ENCODE measurements at places on chromosomes 4 and X.

- no peaks in the 10 kb centered on the region for H3K27me3 ChIP-seq
- no peak overlapping the region for H3K27ac ChIP-seq
- no peak for DNase-seq
- H3K4me3 ChIP-seq, result no peak overlapping the region
- no peaks in the 10 kb centered on the region for H3K36me3 ChIP-seq
Observed at GRCh38 chr4:137674066-137674465, 141.8 kb upstream of the PCDH18 start.

- no peaks in the 10 kb centered on the region for H3K36me3 ChIP-seq
- no peak for DNase-seq
- H3K4me3 ChIP-seq, result no peak overlapping the region
- H3K27me3 ChIP-seq, result no peaks in the 10 kb centered on the region
Observed at GRCh38 chr4:169963998-169964397, 62.2 kb downstream of the MFAP3L start.

DNA sequence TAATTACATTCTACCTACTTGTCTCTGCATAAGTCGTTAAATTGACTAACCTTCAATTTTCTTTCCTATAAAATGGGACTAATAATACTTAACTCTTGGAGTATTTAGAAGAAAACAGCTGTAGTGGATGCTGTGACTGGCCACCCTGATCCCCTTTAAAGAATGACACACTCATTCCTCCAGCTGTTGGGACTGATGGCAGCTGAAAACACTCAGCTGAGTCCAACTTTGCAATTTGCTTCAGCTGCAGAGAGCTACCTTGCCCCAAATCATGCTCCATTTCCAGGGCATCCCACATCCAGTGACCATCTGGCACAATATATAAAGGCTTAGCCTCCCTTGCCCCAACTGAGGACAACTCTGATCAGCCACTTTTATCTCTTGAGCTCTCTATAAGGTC, 89.1 kb downstream of the MID1IP1 start:
- no peak overlapping the region for H3K4me3 ChIP-seq
- no peaks in the 10 kb centered on the region for H3K27me3 ChIP-seq
- H3K36me3 ChIP-seq, result no peaks in the 10 kb centered on the region

GRCh38 chr4:48410812-48411211, 69.5 kb downstream of the SLAIN2 start:
- DNase-seq, result no peak
- H3K27ac ChIP-seq, result no peak overlapping the region
- no peak overlapping the region for H3K4me3 ChIP-seq
- H3K36me3 ChIP-seq, result no peaks in the 10 kb centered on the region
- no peaks in the 10 kb centered on the region for H3K27me3 ChIP-seq

DNA sequence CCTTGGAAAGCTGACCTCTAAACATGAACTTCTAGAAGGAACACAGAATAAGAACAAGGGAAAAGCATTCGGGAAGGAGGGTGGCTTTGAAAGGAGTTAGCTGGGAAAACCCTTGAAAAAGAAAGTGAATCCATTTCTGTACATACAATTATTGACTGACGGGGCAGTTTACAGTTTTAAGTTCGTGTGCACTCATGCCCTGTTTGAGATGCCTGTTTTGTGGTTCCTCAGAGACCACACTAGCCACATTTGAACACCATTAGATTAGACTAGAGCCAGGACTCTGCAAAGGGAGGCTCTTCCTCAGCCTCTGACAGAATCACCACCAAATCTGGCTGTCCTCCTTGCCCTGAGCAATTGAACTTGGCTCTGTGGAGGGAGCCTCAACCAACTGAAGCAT, 158.3 kb downstream of the PALLD start:
- no peak overlapping the region for H3K4me3 ChIP-seq
- no peaks in the 10 kb centered on the region for H3K4me1 ChIP-seq
- no peaks in the 10 kb centered on the region for H3K27me3 ChIP-seq
- no peak for DNase-seq
- H3K36me3 ChIP-seq, result no peaks in the 10 kb centered on the region
- H3K27ac ChIP-seq, result peak overlapping the region; percentile 56
